CD8-positive, alpha-beta T cell (primary cell): ENCODE measurements at places on chromosomes 12 and 14.

DNA sequence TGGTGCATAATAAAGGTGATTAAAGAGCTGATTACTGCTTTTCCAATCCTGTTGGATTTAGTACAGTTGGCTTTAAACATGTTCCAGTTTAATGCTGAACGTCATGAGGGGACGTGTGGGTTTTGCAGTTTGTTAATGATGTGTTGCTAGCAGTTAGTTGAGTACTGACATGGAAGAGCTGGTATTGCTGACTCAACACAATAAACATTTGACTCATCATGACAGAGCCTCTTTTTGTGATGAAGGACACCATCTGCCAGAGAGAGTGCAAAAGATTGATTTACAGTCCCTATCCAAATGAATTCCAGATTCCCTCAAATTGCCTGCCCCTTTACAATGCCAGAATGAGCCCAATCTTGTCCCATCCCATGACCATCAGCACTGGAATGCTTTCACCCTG is 346.2 kb upstream of the PRICKLE1 start:
- no peak for DNase-seq

- DNase-seq: no peak
Measured at GRCh38 chr12:126994599-126994998, 1272.4 kb upstream of the TMEM132C start.

DNA sequence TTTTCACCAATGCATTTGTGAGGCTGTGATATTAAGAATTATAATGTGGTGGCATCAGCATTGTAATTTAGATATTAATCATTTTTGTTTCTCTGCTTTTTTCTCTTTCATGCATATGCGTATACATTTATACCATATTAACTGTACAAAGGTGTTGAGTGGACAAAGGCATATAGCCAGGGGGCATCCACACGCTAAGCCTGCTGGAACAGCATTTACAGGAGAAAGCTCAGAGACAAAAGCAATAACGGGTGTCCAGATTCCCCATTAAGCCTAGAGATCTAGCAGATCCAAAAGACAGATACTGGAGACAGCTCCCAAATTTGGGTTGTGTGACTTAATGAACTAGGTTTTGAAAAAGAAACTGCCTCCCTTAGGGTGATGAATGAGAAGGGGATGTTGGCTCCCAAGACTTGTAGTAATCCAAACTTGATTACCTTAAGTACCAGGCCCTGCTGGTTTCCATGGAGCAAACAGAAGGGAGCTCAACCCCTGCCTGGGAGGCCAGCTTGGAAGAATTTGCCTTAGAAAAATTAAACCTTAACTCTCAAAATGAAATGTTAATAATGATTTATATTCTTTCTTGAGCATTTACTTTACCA is 181.9 kb downstream of the SLC6A15 start:
- DNase-seq: no peak

DNA sequence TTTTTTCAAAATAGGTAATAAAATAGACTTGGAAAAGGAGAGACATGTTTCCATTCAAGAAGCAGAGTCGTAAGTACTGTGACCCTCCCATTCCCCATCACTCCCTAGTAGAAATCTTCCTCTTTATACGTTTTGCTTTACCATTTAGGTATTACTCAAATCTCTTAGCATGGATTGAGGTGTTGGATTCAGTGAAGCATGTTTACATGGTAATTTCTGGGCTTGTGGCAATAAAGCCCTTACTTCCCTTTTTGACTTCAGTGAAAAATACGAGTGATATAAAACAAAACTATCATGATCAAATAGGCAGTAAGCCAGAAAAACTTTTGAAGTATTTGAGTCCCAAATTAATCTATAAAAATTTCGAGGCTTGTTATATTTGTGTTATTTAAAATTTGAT is 27.4 kb downstream of the RAB21 start:
- DNase-seq: no peak

- no peak for DNase-seq
Measured at GRCh38 chr12:93323625-93324329, 53.9 kb upstream of the NUDT4 start.

DNA sequence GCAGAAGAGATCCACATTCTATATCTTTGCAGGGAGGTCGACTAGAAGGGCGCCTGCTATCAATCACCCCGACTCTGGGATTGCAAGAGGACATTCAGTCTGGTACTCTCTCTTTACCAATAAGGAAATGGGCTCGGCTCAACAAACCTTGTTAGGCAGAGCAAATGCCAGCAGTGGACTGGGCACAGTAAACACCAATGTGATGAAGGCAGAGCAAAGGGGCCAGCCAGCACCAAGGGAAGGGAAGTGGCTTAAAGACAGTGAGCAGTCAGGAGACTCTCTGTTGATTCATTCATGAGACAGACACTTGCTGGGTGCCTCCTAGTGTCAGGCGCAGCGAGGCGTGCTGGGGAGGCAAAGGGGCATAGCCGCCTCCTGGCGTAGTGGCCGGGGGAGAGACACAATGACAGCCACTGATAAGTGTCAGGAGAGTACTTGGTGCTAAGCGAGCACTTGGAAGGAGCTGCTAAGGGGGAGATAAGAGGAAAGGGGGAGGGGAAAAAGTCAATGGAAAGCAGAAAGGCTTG is 34.1 kb downstream of the TMCC3 start:
- DNase-seq: no peak

GRCh38 chr14:103402695-103403094 is 17.5 kb downstream of the MARK3 start:
- DNase-seq: no peak

DNA sequence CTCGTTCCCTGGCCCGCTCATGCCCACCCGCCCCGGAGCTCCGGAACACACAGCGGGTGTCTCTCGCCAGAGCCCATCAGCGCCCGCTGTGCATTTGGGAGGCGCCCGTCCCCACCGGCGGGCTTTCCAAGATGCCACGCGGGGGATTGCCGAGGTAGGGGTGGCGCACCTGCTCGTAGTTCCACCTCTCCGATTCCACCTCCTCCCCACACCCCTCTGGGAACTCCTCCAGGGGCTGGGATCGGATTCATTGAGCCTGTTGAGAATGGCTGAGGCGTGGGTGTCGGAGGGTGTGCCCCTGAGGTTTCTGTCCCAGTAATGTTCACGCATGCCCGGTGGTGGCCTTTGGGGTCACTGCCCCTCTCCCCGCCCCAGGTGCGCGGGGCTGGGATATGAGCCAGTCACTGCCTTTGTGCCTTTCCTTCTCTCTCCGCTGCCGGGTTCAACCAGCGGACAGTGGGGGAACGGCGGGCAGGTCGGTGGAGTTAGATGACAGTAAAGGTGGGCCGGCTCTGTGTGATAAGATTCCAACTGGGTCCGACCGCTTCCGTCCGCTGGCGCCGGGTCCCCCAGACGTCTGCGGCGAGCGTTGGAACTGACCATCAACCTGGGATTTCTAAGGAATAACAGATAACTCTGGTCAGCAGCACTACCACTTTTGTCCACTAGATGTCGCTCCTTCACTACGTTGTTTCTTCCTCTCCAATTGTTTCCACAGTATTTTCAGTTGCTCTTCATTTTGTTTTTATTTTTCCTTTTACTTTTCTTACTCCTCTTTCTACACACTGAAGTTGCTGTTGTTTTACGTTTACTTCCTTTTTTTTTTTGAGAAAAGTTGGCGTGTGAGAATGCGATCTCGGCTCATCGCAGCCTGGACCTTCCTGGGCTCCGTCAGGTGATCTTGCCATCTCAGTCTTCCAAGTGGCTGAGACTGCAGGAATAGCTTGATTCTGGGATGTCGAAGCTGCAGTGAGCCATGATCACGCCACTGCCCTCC is 178.1 kb upstream of the ALG10B start:
- DNase-seq: peak; percentile 57

GRCh38 chr14:68440820-68441219 is 352.0 kb downstream of the ZFP36L1 start:
- no peak for DNase-seq

DNA sequence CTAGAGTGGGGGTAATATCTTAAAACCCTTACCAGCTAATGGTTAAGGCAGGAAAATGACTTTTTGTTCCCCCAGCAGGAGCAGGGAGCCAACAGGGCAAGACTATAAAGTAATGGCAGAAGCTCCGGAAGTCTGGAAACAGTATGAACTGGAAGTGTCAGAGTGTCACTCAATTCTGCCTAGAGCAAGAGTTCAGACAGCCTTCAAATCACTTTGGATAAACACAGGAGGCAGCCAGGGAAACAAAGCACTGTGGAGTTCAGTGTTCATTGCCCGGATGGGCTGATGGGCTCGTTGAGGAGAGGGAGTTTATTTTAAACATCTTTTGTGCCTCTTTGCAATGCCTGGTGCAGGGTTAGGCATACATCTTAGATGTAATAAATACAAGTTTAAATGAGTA is 16.5 kb upstream of the DYRK2 start:
- DNase-seq: no peak

- DNase-seq: no peak
Measured at GRCh38 chr12:97757481-97758193, 295.0 kb downstream of the RMST start.

DNA sequence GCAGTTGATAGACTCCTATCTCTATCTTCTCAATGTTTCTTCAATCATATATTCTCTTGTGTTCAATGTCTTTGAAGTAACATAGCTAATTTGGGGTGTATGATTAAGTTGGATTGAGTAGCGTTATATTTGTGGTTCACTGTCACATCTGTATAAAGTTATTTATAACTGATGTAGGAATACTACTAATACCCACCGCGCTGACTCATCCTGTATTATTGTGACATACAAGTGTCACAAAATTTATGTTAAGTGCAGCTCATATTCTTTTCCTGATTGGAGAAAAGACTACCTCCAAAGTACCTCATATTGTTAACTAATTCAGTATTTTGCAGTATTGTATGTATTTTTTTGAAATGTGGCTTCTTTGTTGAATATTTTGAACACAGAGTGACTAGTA is 940.8 kb downstream of the SLC6A15 start:
- no peak for DNase-seq

GRCh38 chr12:66055837-66056319 is 74.7 kb downstream of the LLPH start:
- DNase-seq: no peak

DNA sequence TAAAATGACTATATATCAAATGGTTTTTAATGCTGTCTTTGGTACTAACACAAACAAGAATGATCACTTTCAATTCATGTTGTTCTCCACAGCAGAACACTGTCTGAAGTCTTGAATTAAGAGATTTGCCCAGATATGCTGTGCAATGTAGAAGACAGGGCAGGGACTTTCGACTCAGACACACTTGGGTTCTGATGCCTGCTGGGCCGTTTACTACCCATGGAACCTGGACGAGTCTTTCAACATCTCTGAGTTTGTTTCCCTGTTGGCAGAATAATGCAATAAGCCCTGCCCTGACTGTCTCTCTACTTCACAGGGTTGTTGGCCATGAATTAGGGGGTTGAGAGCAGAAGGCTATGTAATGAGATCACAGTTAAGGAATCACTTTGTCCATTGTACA is 162.6 kb upstream of the TMPO start:
- no peak for DNase-seq

GRCh38 chr12:71070416-71071128 is 87.2 kb downstream of the TSPAN8 start:
- DNase-seq: no peak

DNA sequence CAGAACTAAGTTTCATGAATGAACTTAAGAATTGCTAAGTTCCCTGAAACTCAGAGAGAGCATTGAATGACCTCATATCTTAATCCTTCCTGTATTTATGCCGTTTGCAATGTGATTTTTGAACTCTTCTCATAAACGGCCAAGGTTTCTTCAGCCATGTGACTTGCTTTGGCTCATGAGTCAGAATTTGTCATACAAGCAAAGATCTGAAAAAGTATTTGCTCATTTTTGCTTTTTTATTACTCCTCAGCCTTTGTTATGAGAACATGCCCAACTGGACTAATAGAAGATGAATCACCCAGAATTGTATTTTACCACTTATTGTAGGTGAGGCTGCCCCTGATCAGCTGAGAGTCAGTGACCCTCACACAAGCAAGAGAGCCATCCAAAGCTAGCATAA is 693.8 kb downstream of the BCL11B start:
- DNase-seq: no peak

DNA sequence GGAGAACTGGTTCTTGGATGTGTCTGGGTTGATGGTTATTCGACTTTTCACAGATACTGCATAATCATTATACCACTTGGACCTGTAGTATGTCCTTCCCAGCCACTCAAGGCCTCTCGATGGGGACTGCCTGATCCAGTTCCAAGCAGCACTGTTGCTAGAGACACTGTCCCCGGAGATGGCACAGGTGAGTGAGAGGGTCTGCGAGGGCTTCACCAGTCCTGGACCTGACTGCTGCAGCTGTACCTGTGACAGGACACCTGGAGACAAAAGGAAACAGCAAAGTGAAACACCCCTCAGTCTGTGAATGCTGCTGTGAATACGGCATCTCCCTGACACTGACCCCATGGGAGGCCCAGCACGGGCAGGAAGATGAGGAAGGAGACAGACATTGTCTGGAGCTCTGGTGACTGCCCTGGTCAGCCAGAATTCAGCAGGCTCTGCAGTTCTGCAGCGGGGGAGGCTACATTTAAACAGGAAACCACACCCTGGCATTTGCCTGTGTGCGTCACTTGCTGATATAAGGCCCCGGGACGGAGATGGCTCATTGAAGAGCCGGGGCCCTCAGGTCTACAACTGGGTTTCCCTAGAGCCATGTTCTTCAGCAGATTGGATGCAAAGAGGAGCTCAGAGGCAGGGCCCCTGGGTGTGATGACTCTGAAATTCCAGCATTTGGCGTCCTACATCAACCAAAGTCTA is 413.6 kb downstream of the TMEM121 start:
- DNase-seq: no peak

- DNase-seq: no peak
Measured at GRCh38 chr12:125351788-125352187, 286.6 kb downstream of the AACS start.

DNA sequence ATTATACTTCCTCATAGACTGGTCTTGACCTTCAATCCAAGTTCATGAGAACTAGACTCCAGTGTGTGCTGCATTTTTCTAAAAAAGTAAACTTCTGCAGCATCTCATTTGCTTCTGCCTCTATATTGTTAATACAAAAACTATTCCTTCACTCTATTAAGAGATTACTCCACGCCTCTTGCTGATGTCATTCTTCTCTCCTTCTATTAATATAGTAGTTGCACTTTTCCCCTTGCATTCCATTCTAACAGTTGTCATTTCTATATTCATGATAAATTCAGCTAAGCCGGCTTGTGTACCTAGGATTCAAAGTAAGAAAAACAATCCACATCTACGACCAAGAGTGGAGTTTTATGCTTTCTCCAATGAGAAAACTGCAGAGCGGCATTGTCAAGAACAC is 480.4 kb upstream of the NOVA1 start:
- DNase-seq: no peak

- DNase-seq: no peak
Measured at GRCh38 chr12:56425193-56425592, 24.0 kb downstream of the TIMELESS start.

- DNase-seq: no peak
Measured at GRCh38 chr12:124842073-124842749, 21.5 kb downstream of the SCARB1 start.
